ENCODE measurements at places on chromosomes 6 and 20.

DNA sequence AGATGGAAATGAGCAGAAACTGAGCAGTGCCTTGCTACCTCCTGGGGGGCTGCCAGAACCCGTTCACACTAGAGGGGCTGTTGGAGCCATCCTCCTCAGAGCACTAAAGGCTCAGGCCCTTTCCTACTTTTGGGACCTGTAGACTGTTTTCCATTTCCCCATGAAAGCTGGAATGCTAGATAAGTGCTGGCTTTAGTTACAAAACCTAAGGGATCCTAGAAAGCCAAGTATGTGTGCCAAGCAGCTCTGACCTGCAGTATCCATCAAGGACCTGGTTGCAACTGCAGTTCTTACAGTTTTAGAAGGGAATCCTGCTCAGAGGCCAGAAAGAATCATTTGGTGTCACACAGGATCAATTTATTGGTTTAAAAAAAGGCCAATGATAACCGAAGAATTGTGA, 176.7 kb upstream of the COL21A1 start:
- DNase-seq, result no peak

- DNase-seq, result no peak
Observed at GRCh38 chr20:33842346-33842745, 31.2 kb downstream of the CHMP4B start.

GRCh38 chr6:55826941-55827340, 48.4 kb downstream of the BMP5 start:
- no peak for DNase-seq

DNA sequence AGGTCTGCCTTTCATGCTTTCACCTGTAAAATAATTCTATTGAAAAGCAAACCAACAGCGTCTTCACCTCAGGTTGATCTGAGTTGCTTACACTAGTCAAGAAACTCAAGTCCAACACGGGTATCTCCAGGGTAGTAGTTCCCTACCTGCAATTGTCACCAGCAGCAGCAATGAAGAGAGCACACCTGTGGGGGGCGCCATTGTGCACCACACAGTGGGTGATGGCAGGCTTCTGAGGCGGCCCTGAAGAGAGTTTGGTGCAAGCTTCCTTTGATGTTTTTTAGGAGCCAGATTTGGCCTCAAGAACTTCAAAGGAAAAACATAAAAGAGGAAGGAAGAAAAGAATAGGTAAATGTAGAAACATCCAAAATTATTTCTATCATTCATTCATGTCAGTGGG, 45.1 kb downstream of the KIAA0319 start:
- DNase-seq, result no peak

GRCh38 chr6:75090576-75090975, 115.3 kb downstream of the COL12A1 start:
- no peak for DNase-seq
